ENCODE measurements at places on chromosomes 3 and 15.
A peak's percentile ranks its signal among the peaks of the same experiment; 100 is the strongest.

DNA sequence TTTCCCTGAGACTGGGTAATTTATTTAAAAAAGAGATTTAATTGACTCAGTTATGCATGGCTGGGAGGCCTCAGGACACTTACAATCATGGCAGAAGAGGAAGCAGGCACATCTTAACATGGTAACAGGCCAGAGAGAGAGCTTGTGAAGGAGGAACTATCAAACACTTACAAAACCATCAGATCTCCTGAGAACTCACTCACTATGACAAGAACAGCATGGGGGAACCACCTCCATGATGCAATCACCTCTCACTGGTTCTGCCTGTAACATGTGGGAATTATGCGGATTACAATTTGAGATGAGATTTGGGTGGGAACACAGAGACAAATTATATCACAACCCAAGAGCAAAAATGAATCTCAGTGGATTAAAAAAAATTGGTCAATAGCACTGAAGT is 416.0 kb upstream of the TMCO5A start:
- no peak for DNase-seq

DNA sequence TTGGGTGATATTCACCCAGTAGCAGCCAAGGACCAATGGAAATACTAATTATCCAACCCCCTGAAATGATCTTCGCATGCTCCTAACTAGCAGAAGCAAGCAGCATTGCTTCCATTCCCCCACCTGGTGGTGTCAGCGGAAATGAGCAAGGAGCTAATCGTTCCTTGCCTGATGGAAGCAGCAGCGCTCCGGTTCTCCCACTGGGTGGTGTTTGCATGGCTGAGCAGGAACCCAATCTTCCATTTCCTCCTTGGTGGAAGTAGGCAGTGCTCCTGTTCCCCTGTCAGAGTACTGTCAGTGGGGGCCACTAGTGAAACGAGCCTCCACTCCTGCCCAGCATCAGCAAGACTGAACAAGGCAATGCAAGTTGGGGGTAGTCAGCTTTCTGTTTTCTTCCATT is 311.5 kb downstream of the CACNA2D3 start:
- DNase-seq, result peak; percentile 4

- no peak for DNase-seq
These were observed 52.3 kb upstream of the ACVR2B start for GRCh38 chr3:38401246-38401962.

DNA sequence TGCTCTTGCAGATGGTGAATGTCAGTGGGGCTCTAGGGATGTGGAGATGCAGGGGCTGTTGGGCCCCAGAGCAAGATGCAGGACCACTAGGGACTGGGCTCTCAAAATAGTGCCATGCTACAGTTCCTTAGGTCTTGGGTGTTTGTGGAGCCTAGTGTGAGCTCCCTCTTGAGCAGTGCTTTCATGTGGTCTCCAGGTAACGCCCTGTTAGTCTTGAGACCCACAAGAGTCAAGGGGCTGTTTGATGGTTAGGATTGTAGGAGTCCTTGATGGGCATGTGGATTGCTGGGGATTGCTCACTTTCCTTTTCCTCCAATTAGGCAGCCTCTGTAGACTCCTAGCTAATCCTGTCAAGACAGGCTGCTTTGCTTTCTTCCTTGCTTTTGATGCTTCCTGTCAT is 56.0 kb downstream of the CCDC66 start:
- DNase-seq, result no peak

DNA sequence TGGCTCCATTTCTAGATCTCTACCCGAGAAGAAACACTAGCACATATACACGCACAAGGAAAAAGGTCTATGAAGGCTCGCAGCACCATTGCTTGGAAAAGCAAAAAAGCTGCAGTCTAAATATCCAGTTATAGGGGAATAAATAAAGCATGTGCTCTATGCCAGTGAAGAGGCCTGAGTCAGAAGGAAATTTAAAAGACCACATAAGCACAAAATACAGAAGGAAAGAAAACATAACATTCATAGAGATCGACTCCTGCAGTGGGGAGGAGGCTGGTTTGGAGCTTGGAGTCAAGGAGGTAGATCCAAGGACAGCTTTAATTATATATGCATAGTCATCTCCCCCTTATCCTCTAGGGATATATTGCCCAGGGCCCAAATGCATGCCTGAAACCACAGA is 114.4 kb downstream of the PDZRN3 start:
- no peak for DNase-seq

- DNase-seq, result no peak
These were observed 12.2 kb downstream of the NCEH1 start for GRCh38 chr3:172698631-172699030.

- DNase-seq, result no peak
These were observed 1017.4 kb downstream of the SI start for GRCh38 chr3:164060923-164061322.

GRCh38 chr15:49154359-49154758 is 1.0 kb downstream of the COPS2 start:
- DNase-seq, result no peak

- DNase-seq, result peak; percentile 71
These were observed 92.7 kb downstream of the LRRC28 start for GRCh38 chr15:99343881-99344551.

DNA sequence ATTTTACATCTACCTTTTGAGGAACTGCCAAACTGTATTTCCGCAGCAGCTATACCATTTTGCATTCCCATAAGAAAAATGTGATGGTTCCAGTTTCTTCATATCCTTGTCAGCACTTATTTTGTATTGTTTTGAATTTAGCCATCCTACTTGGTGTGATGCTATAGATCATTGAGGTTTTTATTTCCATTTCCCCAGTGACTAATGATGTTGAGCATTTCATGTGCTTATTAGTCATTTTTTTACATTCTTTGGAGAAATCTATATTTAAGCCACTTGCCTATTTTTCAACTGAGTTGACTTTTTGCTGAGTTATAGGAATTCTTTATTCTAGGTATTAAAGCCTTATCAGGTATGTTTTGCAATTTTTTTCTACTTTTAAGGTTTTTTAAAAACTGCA is 347.6 kb upstream of the RARB start:
- DNase-seq, result no peak

DNA sequence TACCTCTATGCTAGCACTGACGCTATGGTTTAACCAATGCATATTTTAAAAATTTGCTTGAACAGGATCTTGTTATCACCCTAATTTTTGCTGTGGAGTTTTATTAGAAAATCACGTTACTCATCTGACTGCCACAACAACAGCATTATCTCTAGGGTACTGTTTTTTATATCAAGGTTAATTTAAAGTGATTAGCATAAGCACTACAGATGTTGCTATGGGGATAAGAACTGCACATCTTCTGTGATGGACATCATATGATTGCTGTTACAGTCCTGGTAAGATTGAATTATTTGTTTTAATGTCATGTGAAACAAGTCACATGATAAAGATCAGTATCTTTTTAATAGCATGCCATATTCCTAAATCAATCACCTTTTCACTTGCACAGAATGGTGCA is 492.2 kb upstream of the ROBO2 start:
- DNase-seq, result no peak

DNA sequence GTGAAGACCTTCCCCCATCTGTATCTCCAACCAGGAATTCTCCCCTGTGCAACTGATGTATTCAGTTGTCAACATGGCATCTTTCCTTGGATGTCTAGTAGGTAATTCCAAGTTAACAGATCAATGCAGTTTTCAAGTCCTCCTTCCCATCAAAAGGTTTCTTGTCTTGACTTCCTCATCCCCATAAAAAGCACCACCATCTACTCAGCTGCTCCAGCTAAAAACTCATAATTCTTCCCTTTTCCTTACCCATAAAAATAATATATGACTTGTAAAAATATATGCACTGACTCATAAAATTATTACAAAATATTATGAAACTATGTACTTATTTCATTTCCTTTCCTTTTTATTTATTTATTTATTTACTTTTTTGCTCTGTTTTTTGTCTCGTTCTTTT is 5.0 kb upstream of the CAND2 start:
- no peak for DNase-seq

GRCh38 chr3:69142090-69142489 is 19.7 kb upstream of the LMOD3 start:
- DNase-seq, result no peak

DNA sequence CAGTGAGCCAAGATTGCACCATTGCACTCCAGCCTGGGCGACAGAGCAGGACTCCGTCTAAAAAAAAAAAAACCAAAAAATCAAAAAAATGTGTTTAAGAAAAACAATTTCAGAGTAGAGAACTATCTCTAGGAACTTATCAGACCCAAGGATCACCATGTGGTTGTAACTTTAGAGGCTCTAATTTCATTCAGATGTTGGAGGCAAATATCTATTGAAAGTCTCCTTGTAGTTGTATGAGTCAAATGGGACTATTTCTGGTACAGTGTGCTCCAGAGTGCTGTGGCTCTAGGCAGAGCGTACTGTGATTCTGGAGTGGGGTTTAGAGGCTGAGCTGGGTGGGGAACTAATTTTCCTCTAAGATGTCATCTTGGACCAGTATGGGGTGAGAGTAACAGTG is 398.7 kb downstream of the SHQ1 start:
- DNase-seq, result no peak

DNA sequence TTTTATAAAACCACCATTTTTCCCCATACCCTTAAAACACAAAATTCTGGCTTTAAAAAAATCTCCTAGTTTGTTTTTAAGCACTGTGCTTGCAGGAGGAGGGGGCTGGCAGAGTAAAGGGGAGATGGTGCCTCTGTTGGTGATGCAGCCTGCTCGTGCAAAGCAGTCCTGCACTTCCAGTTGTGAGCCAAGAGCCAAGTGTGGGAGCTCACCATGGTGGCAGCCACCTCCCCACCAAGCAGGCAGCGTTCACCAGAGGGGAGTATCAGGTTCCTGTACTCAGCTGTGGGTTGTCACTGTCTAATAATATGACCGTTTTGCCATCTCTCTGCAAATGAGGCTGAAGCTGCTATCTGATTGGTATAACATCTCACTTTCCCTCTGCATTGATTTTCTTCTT is 164.8 kb downstream of the SYNPR start:
- DNase-seq, result no peak

- peak; percentile 84 for DNase-seq
These were observed 24.6 kb upstream of the SACM1L start for GRCh38 chr3:45664578-45664977.

DNA sequence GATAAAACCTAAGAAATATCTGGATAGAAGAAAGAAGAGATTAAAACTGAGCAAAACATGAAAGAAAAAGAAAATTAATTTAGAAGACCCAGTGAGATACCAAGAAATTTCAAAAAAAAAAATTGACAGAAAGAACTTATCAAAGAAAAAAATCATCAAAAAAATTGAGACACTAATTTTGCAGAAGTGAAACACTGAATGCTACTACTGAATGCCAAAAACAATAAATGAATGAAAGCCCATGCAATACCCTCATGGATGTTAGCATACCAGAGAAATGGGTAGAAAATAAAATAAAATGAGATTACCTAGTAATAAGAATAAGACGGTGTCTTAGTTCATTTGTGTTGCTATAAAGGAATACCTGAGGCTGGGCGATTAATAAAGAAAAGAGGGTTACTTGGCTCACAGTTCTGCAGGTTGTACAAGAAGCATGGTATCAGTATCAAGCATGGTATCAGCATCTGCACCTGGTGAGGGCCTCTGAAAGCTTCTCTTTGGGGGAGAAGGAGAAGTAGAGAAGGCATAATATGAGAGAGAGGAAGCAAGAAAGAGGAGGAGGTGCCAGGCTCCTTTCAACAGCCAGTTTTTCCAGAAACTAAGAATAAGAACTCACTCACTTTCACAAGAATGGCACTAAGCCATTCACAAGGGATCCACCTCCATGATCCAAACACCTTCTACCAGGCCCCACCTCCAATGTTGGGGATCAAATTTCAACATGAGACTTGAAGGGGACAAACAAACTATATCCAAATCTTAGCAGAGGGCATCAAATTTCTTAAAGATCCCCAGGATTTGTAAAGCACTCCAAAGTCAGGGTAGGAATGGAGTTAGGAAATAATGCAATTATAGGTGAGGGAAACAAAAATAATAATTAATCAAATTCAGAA is 73.2 kb downstream of the BTLA start:
- DNase-seq, result no peak

DNA sequence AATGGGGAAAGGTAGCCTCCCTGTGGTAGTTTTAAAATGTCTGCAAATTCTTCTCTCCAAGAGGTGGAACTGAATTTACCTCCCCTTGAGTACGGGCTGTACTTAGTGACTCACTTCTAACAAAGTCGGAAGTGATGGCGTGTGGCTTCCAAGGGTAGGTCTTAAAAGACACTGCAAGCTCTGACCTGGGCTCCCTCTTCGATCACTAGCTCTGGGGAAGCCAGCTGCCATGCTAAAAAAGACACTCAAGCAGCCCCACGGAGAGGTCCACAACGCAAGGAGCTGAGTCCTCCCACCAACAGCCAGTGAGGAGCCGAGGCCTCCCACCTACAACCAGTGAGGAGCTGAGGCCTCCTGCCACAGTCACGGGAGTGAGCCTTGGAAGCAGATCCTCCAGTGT is 122.0 kb upstream of the HACD2 start:
- DNase-seq, result no peak

DNA sequence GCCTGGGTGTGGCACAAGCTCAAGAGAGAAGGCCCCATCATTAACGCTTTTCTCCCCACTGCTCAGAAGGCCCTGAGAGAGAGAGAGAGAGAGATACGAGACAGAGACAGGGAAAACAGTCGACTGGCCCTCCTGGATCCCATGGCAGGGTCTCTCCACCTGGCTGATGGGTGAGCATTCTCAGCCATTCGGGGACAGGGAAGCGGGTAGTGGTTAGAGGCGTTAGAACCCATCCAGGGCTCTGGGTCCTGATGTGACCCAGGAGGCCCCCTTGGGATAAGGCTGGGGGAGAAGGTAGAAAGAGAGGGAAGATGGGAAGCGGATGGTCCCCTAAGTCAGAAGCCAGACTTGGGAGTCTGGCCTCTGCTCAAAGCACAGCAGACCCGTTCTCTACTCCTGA is 7.9 kb downstream of the TGM5 start:
- DNase-seq, result no peak

DNA sequence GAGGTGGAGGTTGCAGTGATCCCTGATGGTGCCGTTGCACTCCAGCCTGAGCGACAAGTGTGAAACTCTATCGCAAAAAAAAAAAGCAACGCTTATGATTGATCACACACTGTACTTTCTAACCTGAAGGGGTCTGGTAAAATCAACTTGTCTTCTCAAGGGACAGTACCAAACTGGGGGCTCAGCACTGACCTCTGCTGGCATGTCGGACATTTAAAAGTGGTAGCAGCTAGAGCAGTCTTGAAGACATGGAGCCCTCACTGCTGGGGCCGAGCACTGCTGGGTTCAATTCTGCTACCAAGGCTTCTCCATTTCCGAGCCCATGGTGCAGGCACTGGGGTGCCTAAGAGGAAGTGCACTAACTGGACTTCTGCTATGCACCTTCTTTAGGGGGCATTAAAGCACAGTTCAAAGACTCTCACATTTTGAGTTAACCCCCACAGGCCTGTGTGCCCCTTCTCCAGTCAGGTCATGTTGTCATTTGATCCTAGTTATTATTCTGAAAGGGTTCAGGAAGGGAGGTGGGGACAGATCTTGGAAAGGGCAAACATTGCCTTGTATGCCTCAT is 26.4 kb upstream of the LAMP3 start:
- peak; percentile 56 for DNase-seq

DNA sequence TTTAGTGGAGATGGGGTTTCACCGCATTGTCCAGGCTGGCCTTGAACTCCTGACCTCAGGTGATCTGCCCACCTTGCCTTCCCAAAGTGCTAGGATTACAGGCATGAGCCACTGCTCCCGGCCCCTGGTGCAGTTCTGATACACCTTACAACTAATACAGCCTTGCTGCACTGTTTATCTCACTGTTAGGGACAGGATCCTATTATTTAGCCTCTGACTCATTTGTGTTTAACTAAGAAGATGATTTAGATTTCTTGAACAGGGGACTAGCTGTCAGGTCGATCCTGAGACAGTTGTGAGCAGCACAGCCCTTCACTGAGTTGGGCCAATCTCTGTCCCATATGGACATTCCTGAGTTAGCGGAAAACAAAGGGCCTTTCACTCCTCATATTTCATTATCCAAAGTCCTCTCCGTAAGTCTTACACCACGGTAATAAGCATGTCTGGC is 19.2 kb downstream of the GYG1 start:
- DNase-seq, result no peak

All from activated CD4-positive, alpha-beta T cell treated with anti-CD3 and anti-CD28 coated beads for 36 hours (primary cell).